ENCODE measurements at places on chromosomes 5 and 9.

DNA sequence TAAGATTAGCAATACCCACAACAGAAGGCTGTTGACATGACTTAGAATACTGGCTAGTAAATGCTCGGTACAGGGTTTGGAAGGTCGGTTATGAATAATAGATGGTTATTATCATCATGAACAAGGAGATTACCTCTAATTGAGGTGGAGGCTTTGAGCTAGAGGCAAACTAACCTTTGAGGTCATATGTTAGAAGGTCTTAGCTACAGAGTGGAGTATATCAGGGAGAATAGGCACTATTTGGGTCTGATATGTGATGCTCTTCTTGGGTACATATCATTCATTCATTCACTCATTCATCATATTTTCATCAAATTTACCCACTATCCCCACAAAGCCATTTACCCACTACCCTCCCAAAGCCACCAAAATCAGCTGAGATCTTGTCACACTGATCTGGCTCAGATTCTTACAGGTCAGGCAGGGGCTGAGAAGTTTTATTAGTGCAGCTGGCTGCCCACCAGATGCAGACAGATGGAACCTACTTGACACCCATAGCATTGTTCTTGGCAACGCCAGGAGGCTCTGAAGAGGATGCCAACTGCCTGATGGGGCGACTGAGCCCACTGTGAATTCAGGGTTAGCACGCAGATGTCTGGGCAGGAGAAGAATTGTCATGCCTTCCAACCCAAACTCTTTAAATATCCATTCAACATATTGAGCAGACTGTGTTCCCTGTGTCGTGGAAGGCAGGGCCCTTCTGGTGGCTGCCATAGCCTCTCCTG, 90.2 kb upstream of the SH3PXD2B start:
- DNase-seq, result no peak

DNA sequence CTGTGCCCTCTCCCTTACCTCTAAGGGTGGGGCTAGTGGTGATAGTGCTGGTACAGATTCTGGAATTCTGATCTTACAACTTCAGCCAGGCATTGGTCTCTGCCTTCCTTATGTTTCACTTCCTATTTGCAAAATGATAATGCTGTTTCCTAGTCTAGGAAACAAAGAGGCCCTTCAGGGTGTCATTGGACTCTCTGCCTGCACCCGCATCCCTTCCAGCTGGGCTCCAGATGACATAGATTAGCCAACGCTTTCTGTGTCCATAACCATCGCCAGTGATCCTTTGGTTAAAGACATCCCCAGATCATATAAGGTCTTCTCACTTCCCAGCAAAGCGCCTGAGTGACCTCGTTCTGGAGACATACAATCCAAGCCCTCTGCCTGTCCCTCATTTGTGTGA, 180.7 kb downstream of the ERCC6L2 start:
- no peak for DNase-seq

DNA sequence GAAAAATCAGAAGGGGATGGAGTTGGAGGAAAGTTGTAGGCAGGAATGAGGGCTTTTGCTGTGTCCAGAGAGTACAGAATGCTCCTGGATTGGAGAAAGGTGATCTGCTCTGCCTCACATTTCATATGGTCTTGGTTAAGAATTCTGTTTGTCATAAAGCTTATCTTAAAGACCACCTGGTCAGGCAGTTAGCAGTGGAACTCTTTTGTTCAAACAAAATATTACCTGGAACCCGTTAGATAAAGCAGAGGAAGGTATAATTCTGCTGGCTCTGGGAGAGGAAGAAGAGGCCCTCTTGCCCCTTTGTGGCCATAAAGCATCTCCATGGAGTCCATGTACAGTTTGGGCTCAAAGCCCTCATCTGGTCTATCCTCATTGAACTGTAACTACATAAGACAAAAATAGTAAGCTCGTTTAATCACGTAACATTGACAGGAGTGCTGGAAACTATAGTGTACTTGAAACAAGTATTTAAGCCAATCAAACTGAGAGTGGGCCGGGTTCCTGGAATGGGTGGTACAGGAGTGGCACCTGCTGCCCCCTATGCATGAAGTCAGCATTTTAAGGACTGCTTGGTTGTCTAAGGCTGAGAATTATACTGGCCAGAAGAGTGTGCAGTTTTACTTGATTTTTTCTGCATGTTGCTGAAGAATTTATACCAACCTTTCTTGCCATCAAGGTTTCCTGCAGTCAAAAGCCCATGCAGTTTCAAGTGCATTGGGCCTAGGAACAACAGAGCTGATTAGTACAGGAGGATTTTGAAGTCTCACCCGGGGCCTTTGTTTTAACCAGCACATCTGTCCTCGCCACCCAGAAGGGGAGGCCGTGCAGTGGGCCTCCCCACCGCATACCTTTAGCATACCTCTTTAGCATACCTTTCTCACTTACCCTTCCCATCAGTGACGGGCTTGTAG, 39.9 kb downstream of the STXBP1 start:
- no peak for DNase-seq

DNA sequence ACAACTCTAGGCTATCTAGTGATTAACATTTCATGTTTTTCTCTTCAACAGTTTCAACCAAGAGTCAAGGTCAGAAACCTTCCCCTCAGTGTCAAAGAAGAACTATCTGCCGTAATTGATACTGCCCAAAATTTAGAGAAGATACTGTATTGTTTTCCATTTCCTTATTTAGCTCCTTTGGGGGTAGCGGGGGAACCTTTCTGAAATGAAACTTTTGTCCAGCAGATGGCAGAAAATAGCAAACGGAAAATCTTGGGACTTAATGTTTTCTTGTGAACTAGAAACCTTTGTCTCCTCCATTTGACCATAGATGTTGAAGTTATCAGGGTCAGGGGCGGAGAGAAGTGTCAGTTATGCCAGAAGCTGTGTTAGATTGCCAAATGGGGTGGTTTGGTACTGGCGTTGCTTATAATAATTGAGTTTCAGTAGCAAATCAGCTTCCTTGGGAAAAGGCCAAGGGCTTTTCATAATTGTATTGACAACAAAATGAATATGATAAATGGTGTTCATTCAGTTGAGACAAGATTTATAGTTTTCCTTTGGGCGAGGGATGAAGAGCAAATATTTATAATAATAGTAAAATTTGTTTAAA, 101.7 kb upstream of the TLX3 start:
- DNase-seq, result peak; percentile 7

DNA sequence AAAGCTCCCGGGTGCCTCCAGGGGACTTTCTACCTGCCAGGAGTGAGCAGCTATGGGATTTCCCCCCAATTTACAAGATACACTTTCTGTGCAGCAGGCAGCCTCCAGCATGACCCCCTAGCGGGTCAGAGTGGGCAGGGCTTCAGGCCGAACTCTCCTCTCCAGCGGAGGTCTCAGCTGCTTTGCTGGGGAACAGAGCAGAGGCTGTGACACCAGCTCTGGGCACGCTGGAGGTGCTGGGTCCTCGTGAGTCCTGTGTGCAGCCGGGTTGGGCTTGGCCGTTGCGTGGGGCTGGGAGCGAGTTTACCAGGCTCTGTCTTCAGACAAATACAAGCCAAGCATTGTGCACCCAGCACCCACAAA, 2.9 kb downstream of the NRARP start:
- no peak for DNase-seq

GRCh38 chr5:106288979-106289378, 1381.8 kb downstream of the EFNA5 start:
- no peak for DNase-seq

- DNase-seq, result no peak
Observed at GRCh38 chr5:7420510-7421280, 24.8 kb downstream of the ADCY2 start.

- peak; percentile 68 for DNase-seq
Observed at GRCh38 chr9:70466976-70467561, 52.6 kb upstream of the KLF9 start.

GRCh38 chr5:135489466-135490244, 37.5 kb upstream of the TIFAB start:
- peak; percentile 21 for DNase-seq

- DNase-seq, result no peak
Observed at GRCh38 chr9:16883586-16883985, 13.1 kb upstream of the BNC2 start.

- no peak for DNase-seq
Observed at GRCh38 chr5:125006011-125006685, 259.7 kb upstream of the ZNF608 start.

- peak; percentile 78 for DNase-seq
Observed at GRCh38 chr9:131500939-131501541, 1.7 kb upstream of the POMT1 start.

DNA sequence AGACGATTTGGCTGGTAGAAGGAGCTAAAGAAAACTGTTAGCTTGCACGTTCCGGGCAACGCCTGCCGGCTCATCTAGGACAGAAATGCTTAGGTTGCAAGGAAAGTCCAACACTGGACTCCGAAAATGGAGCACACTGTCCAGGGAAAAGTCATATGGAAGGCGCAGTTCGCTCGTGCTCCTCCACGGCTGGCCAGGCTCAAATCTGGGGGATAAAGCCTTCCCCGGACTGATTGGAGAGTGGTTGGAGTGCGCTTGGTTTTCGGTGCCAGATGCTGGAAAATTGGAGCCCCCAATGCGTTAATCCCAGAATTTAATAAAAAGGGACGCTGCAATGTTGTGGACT, 955 bp downstream of the CDH6 start:
- no peak for DNase-seq

- peak; percentile 86 for DNase-seq
Observed at GRCh38 chr5:180090098-180090768, 18.7 kb upstream of the RNF130 start.

GRCh38 chr5:9202636-9203035, 343.2 kb downstream of the SEMA5A start:
- DNase-seq, result no peak

DNA sequence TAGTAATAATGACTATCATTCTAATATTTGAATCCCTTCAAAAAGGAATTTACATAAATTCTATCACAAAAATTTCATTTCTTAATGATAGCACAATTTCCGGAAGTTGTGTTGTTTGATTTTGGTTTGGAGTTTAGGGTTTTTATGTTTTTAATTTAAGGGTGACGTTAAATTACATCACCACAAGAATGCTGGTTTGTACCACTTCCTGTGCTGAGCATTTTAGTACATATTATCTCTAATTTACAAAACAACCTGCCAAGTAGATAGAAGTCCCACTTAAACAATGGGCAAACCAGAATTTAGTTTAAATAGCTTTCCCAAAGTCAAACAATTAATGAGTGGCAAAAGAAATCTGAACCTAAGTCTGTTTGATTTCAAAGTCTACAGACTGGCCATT, 63.4 kb downstream of the DENND1A start:
- DNase-seq, result no peak

- no peak for DNase-seq
Observed at GRCh38 chr9:101254733-101255433, 129.9 kb downstream of the BAAT start.

GRCh38 chr5:33832404-33833236, 59.2 kb downstream of the ADAMTS12 start:
- no peak for DNase-seq

- no peak for DNase-seq
Observed at GRCh38 chr5:148979083-148979723, 83.7 kb downstream of the SH3TC2 start.

DNA sequence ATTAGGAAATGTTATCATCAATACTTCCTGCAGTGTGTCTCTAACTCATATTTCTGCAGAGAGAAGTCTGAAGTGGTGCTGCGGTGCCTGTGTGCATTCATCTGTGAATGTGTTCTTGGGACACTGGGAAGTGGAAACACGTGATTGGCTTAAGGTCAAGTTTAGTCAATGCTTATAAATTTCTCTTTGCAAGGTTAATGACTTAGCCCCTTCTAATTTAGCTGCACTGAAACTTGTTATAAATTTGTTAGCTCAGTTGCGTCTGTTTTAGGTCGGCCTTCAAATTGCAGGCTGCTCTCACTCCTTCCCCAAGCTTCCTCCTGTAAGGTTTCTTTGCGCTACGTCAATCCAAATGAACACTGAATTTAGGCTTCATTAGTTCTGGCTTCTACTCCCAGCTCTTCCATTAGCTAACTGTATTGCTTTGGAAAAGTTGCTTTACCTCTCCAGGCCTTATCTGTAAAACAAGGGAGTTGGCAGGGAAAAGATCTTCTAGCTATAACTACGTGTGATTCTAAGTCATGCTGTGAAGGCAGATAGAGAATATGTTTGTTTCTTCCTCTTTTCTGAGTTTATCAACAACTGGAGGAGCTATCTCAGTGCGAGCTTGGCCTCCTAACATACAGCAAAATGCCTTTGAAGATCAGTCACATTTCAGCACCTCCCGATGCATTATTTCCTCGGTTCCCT, 341.8 kb downstream of the NFIB start:
- DNase-seq, result no peak

DNA sequence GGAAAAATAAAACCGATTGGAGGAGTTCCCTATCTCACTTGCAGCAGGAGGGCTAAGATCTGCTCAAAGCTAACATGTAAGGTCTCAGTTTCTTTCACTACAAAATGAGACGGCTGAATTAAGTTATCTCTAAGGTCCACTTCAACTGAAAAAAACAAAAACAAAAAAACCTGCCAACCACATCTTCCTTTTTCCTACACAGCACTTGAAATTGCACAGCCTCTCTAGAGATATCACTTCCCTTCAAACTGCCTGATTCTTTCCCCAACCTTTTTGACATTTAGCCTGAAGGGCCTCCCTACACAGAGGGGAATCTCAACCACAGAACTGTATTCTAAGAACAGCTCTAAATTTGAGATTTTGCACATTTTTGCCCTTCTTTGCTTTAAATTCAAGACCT, 227.9 kb upstream of the TARS1 start:
- DNase-seq, result no peak

DNA sequence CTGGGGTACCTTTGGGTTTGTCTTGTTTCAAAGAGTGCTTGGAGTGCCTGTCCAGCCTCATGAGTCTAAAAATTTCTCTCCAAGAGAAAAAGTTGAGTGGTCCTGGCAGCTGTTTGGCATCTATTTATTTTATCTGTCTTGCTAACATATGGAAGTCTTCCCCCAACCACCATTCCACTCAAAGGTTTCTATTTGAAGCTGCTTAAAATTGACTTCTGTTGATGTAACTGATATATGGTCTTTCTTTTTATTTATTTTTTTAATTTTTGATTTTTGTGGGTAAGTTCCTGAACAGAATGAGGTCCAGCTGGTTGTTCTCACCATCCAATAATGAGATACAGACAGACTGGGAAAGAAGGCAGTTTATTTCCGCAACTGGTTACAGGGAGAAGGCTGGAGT, 178.7 kb upstream of the SGCD start:
- DNase-seq, result no peak

DNA sequence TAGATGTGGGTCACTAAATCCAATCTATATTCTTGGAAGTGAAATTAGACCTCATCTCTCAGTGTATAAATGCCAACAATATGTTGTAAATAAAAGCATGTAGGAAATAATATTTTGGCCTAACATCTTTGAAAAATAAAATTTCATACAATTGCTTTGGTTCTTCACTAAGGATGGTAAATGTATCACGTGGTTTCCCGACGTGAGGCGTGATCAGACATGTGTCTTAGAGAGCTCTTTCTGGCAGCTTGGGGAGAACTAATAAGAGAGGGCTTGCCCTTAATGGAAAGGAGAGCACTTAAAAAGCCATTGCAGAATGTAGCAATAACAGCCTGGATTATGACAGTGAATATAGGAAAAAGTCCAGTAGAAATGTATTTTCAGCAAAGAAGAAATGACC, 602.6 kb downstream of the CDH12 start:
- no peak for DNase-seq

- no peak for DNase-seq
Observed at GRCh38 chr5:4659851-4660250, 480.3 kb upstream of the ADAMTS16 start.

- DNase-seq, result no peak
Observed at GRCh38 chr9:33229359-33230114, 10.4 kb upstream of the SPINK4 start.

GRCh38 chr5:56346741-56347535, 113.8 kb upstream of the ANKRD55 start:
- no peak for DNase-seq
